ENCODE measurements at places on chromosomes 4 and X.

DNA sequence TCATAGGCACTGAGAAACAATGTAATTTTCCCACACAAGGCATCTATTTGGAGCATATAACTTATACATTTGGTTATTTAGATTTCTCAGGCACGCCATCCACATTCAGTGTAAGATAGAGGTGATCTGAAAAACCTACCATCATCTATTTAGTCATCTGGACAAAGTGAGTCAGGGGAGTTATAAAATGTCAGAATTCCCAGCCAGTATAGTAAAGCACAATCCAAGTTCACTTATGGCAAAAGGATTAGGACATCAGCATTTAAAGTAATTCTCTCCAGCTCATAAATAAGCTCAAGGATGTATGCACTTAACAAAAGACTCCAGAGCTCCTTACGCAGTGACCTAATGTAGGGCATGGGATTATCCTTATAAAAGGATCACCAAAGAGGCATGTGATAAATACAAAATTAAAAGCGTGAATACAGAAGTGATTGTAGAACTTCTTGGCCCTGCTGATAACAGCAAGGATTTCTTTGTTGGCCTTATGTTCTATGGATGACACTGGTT is 65.3 kb upstream of the DCLK2 start:
- DNase-seq = no peak

GRCh38 chr4:61619528-61619927 is 419.4 kb downstream of the ADGRL3 start:
- DNase-seq = no peak

GRCh38 chr4:111788099-111788498 is 357.2 kb upstream of the FAM241A start:
- no peak for DNase-seq

- DNase-seq = no peak
Measured at GRCh38 chr4:33058998-33059397, 2338.8 kb downstream of the PCDH7 start.

DNA sequence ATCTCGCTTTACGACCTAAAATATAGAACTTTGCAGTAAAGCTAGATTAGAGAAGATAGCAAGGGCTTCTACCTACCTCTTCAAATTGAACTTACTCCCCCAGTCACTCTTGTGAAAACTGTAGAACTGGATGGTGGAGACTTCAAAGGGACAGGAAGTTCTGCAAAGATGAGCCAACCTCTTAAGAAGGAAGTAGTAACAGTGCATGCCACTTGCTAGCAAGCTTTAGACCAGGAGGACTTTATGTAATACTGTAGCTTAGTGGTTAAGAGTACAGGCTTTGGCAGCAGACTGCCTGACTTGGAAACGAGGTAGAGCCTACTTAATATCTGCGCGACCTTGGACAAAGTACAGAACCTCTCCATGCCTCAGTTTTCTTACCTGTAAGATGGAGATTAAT is 27.5 kb upstream of the VBP1 start:
- no peak for DNase-seq

DNA sequence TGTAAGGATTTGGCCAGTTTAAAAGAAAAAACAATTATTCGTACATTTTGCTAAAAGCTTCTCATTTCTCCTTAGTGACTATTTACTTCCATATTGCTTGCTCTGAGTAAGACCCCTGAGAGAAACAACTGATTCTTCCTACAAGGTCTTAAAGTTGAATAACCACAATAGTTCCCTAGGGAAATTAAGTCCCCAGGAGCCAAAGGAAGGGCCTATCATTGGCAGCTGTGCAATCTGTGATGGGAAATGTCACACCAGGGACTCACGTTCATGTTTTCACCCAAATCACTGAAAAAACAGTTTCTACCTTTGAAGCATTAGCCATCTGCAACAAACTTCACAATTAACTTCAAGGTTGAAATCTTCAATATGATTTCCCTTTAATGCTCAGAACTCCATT is 66.7 kb downstream of the JADE1 start:
- no peak for DNase-seq

- DNase-seq = no peak
Measured at GRCh38 chrX:109719264-109719663, 13.8 kb downstream of the ACSL4 start.

DNA sequence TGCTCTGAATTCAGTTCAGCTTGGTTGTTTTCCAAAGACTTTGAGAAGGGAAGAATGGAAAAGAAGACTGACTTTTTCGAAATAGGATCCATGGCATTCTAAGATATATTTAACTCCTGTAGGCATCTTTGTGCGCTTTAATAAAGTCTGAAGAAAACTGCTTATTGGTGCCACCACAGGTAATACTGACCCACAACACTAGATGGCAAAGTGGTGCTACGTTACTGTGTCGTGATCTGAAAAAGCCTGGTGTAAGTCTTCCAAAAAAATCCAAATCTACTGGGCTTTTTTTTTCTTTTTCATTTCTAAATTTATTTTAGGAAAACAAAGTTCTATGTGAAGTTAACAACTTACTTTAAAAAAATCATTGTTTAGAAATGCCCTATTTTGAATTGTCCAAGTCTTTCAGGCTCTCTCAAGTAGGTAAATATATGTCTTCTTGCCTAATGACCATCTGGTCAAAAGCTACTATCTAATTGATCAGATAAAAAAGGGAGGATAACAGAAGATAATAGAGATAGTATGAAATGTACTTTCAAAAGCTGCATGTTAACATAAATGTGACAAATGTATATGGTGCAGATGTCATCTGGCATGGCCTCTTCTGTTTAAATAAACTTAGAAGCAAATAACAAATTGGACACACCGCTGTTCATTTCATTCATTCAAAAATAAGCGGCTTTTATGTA is 47.0 kb upstream of the MID1IP1 start:
- DNase-seq = peak; percentile 21
